ENCODE measurements at places on chromosomes 1 and 21. TPM values are rescaled to one million over a fixed set of nuclear protein-coding genes. Genes with fewer than 3 reads are reported as not detected.

GRCh38 chr1:63943393-63943792 lies 169.6 kb downstream of the ROR1 start:
- DNase-seq = no peak

- DNase-seq = no peak
Measured at GRCh38 chr1:8076176-8076575, 50.1 kb upstream of the ERRFI1 start.

- DNase-seq = no peak
Measured at GRCh38 chr1:212097360-212097759, 61.8 kb downstream of the DTL start.

GRCh38 chr1:4590756-4591155 lies 63.7 kb upstream of the AJAP1 start:
- DNase-seq = no peak

GRCh38 chr1:171935664-171936063 lies 94.4 kb downstream of the DNM3 start:
- DNase-seq = no peak

GRCh38 chr1:52955129-52955970 lies 28.3 kb downstream of the SCP2 start:
- no peak for DNase-seq

DNA sequence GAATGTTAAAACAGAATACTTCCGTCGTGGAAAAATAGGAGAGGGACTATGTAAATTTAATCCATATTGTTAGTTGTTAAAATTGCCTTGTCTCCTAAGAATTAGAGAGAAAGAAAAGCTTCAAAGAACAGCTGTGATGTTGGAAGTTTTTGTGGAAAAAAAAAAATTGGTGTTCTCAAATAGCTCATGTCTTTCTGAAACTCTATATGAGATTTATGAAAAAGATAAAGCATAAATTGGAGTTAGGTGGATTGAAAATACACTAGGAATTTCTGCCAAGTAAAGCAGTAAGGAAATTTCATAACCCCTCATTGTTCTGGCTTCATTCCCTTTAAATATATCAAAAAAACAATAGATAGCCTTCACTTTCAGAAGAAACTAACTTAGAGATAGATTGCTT lies 274.0 kb upstream of the ADAMTS5 start:
- DNase-seq = no peak

GRCh38 chr1:172699111-172699510 lies 40.2 kb downstream of the FASLG start:
- no peak for DNase-seq

GRCh38 chr1:156128654-156129597 lies 14.4 kb downstream of the LMNA start:
- no peak for DNase-seq

DNA sequence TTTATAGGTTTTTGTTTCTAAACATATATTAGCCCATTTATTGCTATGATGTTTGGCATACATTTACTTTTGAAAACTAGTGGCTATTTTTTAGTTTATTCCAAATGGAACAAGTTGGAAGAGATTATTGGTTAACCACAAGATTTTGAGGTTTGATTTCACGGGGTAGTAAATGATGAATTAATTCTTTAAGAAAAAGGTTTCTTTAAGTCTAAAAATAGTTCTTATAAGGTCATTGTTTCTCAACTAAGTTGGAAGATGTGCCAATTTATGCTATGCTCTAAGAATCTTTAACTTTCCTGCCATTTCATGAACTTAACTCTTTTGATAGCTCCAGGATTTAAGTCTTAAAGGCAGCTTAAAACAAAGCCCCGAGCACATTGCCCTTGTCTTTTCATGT lies 183.8 kb downstream of the LMO4 start:
- no peak for DNase-seq

- DNase-seq = peak; percentile 77
Measured at GRCh38 chr1:27542463-27543273, 52.7 kb upstream of the WASF2 start.

GRCh38 chr1:229947968-229948367 lies 119.1 kb upstream of the GALNT2 start:
- DNase-seq = no peak

- DNase-seq = no peak
Measured at GRCh38 chr1:63873751-63874150, 99.9 kb downstream of the ROR1 start.

- no peak for DNase-seq
Measured at GRCh38 chr1:41328001-41328615, 33.1 kb upstream of the FOXO6 start.

GRCh38 chr1:230791986-230792564 lies 44.9 kb downstream of the CAPN9 start:
- DNase-seq = peak; percentile 21

DNA sequence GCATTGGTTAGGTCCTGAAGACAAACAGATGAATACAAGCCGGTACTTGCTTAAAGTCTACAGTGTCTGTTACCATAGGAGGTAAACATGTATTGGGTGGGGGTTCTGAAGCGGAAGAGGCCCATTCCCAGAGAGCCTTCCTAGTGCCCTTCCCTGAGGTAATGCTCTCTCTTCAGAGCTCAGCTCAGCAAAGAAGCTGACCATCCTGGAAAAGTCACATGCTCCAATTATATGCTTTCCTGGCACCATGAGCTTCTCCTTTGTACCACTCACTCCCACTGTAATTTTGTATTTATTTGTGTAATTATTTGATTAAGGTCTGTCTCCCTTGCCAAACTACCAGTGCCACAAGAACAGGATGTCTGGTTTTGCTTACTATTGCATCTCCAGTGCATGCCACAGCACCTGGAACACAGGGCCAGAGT lies 42.0 kb downstream of the RAB3B start:
- DNase-seq = no peak

DNA sequence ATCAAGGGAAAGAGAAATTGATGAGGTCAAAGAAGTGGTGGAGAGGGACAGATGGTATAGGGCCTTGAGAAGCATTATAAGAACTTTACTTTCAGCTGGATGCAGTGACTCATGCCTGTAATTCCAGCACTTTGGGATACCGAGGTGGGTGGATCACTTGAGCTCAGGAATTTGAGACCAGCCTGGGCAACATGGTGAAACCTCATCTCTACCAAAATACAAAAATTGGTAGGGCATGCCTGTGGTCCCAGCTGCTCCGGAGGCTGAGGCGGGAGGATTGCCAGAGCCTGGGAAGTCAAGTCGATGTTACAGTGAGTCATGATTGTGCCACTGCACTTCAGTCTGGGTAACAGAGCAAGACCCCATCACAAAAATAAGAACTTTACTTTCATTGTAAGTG lies 5.7 kb downstream of the TMEM50A start:
- DNase-seq = no peak

- DNase-seq = no peak
Measured at GRCh38 chr1:189775343-189775742, 702.3 kb downstream of the BRINP3 start.

Gene PDPN
- 0.17 TPM for total RNA-seq

Gene NENF
- 6.6 TPM for total RNA-seq

Gene ODF2L
- 6.2 TPM for total RNA-seq

Gene FCRL1
- 0.84 TPM for total RNA-seq

Gene UTS2
- 0.28 TPM for total RNA-seq

Gene LRRN2
- total RNA-seq = 2.8 TPM

Gene RABGAP1L
- 53.5 TPM for total RNA-seq

Gene UAP1
- 120 TPM for total RNA-seq

Gene ARID4B
- total RNA-seq = 21.6 TPM

Gene CDK18
- total RNA-seq = 3.7 TPM

Gene KRTAP12-2
- total RNA-seq = not detected

Gene LIN28A
- not detected for total RNA-seq

Gene HHIPL2
- total RNA-seq = not detected

Gene OSCP1
- 1.7 TPM for total RNA-seq

Gene WNT9A
- 0.08 TPM for total RNA-seq

Data from liver (tissue), 10 donors.